Stimulated activated CD4-positive, alpha-beta T cell treated with anti-CD3 and anti-CD28 coated beads, Interleukin-2, amount 100 ng/mL, for 24 hours (primary cell): ENCODE measurements at places on chromosomes 2 and 18.

DNA sequence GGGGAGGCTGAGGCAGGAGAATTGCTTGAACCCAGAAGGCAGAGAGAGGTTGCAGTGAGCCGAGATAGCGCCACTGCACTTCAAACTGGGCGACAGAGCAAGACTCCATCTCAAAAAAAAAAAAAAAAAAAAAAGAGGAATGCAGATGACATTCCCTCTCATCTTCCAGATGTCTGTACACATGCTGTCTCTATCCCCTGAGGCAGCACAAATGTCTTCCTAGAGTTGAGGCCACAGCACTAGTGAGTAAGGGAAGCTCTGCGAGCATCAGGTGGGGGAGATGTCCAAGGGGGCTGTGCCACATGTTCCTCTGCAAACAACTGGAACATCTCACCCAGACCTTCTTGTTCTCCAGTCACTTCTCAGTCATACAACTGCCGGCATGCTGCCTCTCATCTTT, 35.6 kb upstream of the LRRC30 start:
- no peak for DNase-seq

DNA sequence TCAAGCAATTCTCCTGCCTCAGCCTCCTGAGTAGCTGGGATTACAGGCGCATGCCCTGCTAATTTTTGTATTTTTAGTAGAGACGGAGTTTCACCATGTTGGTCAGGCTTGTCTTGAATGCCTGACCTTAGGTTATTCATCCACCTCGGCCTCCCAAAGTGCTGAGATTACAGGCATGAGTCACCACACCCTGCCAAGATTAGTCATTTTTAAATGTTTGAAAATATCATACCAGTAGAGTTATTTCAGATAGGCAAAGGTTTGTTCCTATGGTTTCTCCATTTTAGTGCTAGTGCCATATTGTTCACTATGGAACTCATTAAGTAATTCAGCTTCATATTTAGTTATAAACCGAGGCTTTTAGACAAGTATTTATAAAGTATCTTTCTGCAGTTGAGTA, 52.3 kb downstream of the HIBCH start:
- DNase-seq, result no peak

GRCh38 chr18:7273301-7273921, 42.5 kb downstream of the LRRC30 start:
- DNase-seq, result no peak

DNA sequence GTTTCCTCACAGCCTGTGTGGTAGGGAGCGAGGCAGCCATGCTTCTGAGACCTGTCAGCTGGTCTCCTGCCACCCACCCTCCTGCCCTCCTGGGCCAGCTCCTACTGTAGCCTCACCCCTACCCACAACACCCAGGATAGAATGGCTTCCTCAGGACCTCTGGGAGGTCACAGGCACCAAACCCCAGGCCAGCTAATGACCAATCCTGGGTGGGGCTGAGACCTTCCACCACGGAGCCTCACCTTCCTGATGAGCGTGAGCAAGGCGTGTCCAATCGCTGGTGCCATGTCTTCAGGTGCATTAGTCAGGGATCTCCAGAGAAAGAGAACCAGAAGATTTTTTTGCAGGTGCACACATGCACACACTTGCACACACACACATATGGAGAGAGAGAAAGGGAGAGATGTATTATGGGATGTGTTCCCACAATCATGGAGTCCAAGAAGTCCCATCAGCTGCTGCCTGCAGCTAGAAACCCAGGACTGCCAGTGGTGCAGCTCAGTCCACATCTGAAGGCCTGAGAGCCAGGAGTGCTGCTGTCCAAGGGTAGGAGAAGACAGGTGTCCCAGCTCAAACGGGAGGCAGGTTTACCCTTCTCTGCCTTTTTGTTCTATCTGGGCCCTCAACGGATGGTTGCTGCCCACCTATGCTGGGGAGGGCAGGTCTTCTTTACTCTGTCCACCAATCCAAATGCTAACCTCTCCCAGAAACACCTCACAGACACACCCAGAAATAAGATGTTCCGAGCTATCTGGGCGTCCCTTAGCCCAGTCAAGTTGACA, 70.4 kb upstream of the HDAC4 start:
- no peak for DNase-seq

GRCh38 chr2:464562-465309, 176.8 kb upstream of the ALKAL2 start:
- no peak for DNase-seq

DNA sequence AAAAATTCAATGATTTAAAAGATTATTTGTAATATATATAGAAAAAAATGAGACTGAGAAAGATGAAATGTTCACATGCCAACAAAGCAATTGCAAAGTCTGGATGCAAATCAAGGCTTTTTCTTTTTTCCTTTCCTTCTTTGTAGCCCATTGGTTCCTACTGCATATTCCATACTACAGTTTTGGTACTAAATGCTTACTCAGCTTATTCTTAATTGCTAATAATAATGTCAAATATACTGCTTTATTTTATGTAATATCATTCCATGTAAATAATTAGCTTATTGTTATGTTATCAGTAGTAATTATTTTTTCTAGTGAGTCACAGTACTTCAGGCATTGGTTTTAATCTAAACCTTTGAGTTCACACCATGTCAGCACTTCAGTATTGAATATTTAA, 407.4 kb upstream of the LRRTM1 start:
- DNase-seq, result no peak

- DNase-seq, result no peak
These were observed 164.2 kb downstream of the FIGN start for GRCh38 chr2:163571423-163572102.

DNA sequence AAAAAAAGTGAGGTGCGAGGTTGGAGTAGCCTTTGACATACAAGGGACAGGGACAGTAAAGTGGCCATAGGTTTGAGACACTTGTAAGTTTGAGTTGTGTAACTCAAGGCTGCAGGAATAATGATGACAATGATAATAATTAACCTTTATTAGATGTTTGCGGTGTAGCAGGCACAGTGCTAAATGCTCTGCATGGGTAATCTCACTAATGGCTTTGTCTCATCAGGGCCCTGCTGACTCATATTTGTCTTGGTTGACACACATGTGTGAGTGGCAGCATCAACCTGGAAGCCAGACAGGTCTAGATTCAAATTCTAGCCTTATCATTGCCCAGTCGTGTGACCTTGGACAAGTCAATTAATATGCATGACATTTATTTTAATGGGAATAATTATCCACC, 126.2 kb downstream of the FSHR start:
- DNase-seq, result no peak

DNA sequence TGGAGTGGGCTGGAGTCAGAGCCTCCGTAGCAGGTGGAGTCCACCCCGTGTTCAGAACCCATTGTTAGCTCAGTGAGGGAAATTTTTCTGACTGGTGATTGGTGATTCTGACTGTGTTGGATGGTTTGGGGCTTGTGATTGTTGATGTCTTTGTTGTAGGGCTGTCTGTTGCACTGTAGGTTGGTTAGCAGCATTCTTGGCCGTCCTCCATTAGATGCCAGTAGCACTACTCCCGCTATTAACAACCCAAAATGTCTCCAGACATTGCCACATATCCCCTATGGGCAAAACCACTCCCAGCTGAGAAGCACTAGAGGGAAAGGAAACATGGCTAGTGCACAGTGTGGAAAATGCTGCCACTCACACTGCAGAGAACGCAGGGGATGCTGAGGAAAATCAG, 51.7 kb downstream of the ARMC9 start:
- no peak for DNase-seq

- DNase-seq, result no peak
These were observed 2.1 kb downstream of the COL6A3 start for GRCh38 chr2:237411683-237412423.

GRCh38 chr18:79910563-79911343, 40.7 kb downstream of the SLC66A2 start:
- DNase-seq, result no peak

DNA sequence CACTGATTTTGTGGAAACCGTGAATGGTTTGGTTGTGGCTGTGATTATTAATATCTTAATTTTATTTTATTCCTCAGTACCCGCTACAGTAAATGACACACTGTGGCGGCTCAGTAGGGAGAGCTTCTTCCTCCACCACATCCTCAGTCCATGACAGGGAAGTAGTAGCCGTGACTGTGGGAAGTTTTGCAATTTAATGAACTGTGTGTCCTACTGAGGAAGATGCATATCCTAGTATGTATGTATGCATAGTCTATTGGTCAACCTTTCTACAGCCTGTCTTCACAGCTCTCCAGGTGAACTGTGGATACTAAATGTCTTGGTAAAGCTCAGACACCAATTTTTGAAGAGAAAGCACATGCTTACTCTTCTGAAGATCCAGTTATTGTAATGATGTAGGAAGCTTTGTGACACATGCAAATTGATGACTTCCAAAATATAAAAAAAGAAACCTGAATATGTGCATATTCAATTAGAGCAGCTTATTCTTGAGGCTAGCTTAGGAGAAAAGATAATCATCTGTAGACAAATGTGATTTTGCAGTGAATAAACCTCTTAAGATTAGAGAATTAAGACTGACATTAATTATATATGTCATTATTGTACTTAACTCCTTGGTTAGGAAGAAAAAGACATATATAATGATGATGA, 384.3 kb upstream of the CNTNAP5 start:
- DNase-seq, result no peak

GRCh38 chr2:98460573-98461497, 16.2 kb downstream of the INPP4A start:
- DNase-seq, result peak; percentile 84

DNA sequence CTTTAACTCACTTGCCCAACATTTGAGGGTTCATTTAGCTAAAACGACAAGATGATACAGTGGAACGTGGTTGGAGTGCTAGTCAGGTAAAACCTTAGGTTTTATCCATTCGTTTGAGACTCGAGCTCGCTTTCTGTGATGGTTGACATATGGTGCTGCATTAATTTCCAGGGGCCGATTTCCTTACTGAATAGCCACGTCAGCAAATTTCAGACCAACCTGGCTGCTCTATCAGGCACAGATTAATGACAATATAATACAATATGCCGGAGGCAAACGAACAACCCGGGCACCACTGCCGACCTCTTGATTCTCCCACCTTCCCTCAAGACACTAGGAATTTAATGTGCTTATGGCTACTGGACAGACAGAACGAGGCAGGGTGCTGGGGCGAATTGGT, 42.0 kb downstream of the NABP1 start:
- no peak for DNase-seq

DNA sequence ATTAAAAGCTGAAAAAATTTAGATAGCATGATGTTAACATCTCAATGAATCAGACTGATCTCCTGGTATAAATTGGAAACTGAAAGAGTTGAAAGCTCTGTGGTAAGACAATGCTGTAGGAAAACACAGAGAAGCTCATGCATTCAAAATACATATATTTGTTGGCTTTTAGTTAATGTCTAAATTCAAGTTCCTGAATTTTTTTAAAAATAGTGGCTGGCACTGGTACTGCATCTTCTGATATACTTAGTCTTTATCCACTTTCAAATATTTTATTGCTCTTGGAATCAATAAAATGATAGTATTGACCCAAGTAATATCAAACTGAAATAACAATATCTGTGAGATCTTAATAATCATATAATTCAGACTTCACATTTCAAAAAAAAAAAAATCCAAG, 151.4 kb upstream of the FIGN start:
- no peak for DNase-seq

DNA sequence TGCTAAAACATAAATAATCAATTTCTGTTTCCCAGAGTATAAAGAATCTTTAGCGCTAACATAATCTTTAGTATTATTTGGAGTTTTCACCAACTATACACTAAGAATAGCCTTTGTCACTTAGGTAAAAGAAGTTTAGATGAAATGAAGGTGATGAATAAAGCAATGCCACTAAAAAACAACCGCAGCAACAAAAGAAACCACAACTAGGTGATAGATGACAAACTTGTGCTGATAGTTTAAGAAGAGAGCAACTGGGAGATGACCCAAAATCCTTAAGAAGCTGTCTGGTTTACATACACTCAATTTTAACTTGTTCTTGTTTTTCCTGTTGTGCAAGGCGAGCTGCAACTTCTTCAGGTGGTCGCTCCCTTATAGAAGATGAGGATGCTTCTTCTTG, 24.8 kb downstream of the IMMT start:
- DNase-seq, result no peak
